H4 (cell line): ENCODE measurements at places on chromosomes 2 and 18.

GRCh38 chr2:207960090-207960489, 65.2 kb downstream of the PLEKHM3 start:
- no peak for DNase-seq

GRCh38 chr2:126972279-126972626, 73.6 kb downstream of the TEX51 start:
- no peak for DNase-seq

- DNase-seq, result no peak
These were observed 10.2 kb downstream of the MTA3 start for GRCh38 chr2:42578621-42579020.

DNA sequence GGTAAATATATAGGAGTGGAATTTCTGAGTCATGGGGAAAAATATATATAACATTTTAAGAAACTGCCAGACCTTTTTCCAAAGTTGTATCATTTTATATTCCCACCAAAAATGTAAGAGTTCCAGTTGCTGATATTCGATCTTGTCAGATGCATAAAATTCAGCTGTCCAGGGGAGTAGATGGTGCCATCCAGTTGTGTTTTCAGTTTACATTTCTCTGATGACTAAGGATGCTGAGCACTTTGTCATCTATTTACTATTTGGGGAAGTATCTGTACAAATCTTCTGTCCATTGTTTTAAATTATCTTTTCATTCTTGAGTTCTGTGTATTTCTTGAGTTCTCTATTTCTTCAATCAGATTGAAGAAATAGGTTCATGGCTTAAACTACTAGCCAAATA, 126.1 kb downstream of the RTN4 start:
- no peak for DNase-seq

DNA sequence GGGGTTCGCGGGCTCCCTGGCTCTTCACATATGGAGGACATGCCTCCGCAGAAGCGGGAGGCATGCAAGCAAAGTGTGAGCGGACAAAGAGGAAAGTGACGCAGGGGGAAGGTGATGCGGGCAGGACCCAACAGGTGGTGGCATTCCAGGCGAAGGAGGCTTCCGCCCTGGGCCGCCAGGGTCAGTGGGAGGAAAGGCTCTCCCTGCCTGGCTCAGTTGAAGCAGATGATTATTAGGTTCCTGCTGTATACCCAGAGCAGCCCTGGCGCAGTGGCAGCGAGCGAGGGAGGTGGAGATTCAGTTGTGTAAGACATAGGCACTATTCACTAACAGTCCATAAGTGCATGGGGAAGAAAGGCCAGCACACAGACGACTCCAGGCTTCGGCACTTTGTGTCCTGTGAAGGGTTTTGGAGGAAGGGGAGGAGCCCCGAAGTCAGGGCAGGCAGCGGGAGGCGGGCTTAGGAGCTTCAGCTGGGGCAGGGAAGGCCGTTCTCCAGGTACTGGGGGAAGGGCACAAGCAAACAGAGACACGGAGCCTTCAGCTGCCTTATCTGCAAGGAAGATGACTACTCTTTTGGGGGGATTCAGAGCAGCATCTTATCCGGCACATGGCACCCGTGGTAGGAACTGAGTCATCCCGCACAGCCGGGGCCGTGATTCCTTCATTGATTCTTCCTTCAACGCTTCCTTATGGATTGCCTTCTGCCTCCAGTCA, 89.8 kb downstream of the TGOLN2 start:
- no peak for DNase-seq

- DNase-seq, result no peak
These were observed 554.0 kb downstream of the RIT2 start for GRCh38 chr18:42561521-42561920.

GRCh38 chr2:88060907-88061275, 5.3 kb upstream of the KRCC1 start:
- no peak for DNase-seq

DNA sequence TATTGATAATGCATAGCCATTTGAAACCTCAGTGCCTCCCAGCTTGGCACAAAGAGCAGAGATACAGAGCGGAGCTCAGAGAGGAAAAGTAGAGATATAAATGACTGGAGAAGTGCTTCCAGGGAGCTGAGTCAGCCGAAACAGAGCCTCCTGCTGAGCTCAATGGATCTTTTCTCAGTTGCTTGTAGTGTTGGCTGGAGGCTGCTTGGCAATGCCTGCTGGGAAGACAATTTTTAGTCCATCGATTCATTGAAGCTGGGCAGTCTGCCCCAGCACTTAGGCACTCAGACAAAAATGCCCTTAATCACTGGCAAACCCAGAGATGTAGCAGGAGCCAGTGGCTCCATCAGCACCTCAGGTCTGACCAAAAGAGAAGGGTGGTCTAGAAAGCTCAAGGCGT, 81.3 kb upstream of the SETBP1 start:
- no peak for DNase-seq

GRCh38 chr2:191252699-191253098, 7.5 kb downstream of the MYO1B start:
- no peak for DNase-seq

DNA sequence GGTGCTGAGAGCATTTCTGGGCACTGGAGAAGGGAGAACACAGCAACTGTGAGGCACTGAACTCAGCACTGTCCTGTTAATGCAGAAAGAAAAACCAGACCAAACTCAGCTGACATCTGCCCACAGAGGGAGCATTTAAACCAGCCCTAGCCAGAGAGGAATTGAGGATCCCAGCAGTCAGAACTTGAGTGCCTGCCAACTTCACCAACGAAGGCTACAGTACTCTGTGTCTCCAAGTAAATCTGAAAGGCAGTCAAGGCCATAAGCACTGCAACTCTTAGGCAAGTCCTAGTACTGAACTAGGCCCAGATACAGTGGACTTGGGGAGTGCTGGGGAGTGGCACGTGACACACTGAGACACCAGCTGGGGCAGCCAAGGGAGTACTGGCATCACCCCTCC, 176.2 kb upstream of the ZC3H15 start:
- DNase-seq, result peak; percentile 2

- no peak for DNase-seq
These were observed 75.0 kb downstream of the OSBPL1A start for GRCh38 chr18:24322584-24323136.

GRCh38 chr2:181398000-181398399, 59.2 kb upstream of the ITGA4 start:
- DNase-seq, result no peak

- DNase-seq, result no peak
These were observed 29.6 kb downstream of the CFAP210 start for GRCh38 chr2:169664600-169664977.

- DNase-seq, result no peak
These were observed 93.3 kb downstream of the KLHL29 start for GRCh38 chr2:23478087-23478932.

DNA sequence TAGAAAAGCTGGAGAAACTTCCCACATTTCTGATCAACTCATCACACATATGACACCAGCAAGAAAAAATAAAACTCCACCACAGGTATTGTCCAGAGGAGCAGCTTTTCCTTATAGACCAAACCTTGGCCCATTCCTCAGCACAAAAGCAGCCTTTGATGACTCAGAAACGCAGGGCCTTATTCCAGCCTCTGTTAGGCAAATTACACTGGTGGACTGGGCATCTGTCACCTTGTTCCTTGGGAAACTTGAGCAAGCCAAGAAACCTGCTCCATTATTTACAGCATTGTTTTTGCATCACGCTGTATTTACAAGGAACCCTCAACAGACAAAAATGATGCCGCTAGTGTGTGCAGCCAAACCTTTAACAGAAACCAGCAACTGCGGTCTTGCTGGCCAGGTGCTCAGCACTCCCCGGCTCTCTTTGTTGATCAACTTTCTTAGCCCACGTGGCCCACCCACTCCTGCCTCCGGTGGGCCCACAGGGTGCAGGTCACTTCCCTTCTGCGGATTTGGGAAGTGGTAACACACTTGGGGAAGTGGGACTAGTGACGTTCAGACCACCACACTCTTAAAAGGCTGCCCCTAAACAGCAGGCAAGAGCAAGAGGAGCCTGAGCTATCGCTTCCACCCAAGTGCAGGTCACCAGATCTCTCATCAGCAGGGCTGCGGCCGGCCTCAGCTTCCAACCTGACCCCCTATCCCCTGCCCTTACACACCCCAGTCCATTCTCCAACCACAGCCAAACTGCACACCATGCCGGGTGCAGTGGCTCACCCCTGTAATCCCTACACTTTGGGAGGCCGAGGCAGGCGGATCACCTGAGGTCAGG, 1.5 kb downstream of the AP1S3 start:
- DNase-seq, result no peak

- DNase-seq, result peak; percentile 91
These were observed 144.6 kb upstream of the SPRED2 start for GRCh38 chr2:65576861-65577601.

GRCh38 chr2:20223407-20224163, 1.3 kb downstream of the SDC1 start:
- peak; percentile 35 for DNase-seq

GRCh38 chr2:84038866-84039265, 420.2 kb downstream of the SUCLG1 start:
- DNase-seq, result no peak

GRCh38 chr18:79962311-79962710, 2.1 kb upstream of the HSBP1L1 start:
- no peak for DNase-seq

DNA sequence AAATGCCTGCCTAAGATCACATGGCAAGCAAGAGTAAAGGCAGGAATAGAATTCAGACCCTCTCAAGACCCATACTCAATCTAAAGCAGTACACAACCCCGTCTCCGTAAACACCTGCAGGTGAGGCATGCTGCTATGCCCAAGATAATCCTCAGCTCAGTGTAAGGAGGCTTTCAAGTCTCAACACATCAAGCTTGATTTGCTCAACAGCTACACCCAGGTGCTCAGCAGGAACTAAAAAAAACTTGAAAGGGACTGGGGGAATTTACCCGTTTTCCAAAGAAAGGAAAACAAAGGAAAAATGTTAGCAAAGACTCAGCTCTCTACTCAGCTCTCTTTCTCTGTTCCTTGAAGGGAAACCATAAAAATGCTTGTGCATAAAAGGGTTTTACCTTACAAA, 301.8 kb downstream of the C1D start:
- DNase-seq, result no peak

GRCh38 chr2:189798312-189799029, 14.2 kb downstream of the PMS1 start:
- peak; percentile 42 for DNase-seq

DNA sequence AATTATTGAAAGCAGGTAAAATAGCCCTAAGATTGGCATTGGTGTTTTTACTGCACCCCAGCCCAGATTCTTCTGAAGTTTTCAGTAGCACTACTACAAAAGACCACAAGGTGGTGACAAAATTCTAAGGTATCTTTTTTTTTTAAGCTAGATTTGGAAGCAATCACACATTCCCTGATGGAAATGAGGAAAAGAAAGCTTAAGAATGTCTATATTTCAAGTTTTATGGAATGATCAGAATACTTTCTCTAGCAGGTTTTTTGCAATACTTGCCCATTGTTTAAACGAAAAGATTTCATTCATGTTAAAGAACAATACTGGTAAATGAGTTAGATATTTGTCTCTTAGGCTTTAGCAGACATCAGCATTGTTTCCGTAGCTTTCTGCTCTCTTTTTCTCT, 32.1 kb upstream of the ZNF638 start:
- DNase-seq, result no peak

DNA sequence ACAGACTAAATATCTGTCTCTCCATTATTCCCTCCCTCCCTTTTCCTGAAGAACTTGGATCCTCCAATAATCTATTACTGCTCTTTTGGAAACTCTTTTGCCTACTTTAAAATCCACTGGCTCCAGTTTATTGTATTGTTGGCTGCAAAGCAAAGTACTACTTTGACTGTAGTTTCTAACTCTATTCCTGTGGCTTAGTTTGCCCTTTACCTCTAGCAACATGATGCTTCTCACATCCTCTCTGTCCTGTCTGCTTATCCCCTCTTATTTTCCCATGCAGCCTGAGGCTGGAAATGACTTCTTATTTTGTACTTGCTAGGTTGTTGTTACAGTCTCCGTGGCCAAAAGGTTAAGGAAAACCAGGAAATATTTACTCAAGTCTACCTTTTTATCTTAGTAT, 26.8 kb downstream of the PDK1 start:
- no peak for DNase-seq

DNA sequence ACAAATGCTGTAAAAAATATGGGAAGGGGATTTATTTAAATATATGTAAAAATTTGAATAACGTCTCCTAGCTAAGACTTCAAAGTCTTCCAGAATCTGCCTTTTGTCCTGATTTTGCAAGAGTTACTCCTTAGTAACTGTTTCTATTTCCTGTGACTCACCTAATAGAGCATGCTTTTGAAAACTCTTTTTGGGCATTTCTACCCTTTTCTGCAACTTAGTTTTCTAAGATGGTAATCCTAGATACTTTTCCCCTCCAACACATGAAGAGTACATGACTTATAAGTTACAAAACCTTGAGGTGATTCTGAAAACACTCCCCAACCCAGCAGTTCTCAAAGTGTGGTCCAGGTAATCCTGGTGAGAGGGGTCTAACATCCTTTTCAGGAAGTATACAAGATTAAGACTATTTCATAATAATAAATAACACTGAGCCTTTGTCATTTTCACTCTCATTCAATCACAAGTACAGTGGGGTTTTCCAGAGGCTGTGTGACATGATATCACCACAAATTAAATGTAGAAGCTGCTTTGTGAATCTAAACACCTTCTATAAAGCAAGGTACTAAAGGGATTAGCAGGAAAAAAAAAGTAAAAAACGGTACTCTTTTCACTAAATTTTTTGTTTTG, 31.9 kb downstream of the PPP4R3B start:
- DNase-seq, result peak; percentile 22

GRCh38 chr18:49638891-49639557, 77.2 kb downstream of the LIPG start:
- DNase-seq, result no peak

GRCh38 chr18:24987303-24988252, 364.4 kb downstream of the ZNF521 start:
- peak; percentile 11 for DNase-seq

DNA sequence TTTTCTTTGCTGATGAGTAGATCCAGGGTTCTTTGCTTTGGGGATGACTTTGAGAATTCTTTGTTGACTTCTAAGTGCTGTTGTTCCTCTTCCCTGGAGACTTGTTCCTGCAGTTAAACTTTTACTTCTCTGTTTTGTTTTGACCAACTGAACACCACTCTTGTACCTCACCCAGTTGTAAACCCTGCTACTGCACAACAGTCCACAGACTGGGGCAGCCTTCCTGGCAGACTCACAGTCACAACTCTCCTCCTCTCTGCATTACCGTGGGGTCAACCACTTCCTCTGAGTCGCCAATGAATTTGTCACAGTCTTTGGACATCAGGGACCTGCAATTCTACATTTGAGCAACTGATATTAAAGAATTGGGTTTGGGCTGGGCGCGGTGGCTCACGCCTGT, 3.8 kb upstream of the SLC8A1 start:
- no peak for DNase-seq
